RKO (cell line): ENCODE measurements at places on chromosomes 2 and 18.

- DNase-seq: no peak
These were observed 6.5 kb upstream of the PPP3R1 start for GRCh38 chr2:68258851-68259250.

GRCh38 chr2:37707393-37707792 lies 36.0 kb upstream of the CDC42EP3 start:
- DNase-seq: no peak

- no peak for DNase-seq
These were observed 90.7 kb upstream of the PTPRM start for GRCh38 chr18:7476386-7476785.

- no peak for DNase-seq
These were observed 39.3 kb upstream of the DSG1 start for GRCh38 chr18:31278609-31279071.

DNA sequence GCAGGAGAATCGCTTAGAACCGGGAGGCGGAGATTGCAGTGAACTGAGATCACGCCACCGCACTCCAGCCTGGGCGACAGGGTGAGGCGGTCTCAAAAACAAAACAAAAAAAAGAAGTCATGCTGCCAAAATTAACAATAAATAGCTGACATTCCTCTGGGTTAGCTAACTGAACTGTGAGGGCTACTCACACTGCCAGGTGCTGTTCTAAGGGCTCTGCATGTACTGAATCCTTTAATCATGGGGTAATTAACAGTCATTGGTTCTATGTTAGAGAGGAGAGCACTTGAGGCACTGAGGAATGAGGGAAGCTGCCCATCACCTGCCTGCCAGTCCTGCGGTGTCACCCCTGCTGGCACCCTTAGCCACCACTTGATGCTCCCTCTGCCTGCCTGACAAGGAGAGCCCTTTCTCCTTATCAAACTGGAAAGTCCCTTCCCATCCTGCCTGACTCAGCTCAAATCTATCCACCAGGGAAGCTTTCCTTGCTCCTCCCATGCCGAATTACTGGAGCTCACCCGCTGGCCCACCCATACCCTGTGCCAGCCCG lies 73.0 kb upstream of the RIOK3 start:
- no peak for DNase-seq

DNA sequence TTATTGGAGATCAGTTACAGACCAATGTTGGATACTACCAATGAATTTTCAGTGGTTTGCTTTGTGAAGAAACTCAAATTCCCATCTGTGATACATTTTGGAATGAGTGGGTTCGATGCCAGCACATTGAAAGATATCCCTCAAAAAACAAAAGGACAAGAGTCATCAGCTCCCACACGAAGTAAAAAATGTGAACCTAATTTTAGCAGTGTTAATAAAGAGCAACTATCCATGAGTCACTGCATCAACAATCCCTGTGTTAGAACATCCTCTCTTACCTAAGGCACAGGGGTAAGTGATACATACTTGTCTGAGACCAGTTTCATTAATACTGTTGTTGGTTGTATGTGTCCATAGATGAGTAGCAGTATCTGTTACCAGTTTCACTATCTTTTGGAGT lies 551.8 kb upstream of the SOX11 start:
- no peak for DNase-seq

DNA sequence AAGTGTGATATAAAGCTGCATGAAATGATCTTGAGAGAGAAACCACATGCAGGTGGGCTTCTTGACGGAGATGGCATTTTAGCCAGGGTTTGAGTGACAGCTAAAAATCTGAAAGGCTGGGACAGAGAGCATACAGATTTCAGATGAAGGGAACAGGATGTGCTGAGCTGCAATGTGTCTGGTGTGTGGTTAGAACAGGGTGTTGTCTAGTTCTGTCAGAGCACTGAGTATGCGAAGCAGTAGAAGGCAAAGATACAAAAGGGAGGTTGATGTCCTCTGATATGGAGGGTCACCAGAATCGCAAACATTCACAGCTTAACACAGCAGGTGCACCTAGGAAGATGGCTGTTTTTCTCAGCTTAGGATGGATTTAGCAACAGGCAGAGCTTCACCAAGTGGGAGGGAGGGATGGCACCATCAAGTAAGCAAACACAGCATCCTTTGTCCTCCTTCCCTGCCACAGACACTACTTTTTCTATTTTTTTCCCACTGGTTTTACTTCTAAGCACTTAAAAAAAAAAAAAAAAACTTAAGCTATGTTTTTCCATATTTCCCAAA lies 182.5 kb downstream of the TMX3 start:
- no peak for DNase-seq
